ENCODE measurements at places on chromosomes 7 and 10.
A peak's percentile ranks its signal among the peaks of the same experiment; 100 is the strongest.

DNA sequence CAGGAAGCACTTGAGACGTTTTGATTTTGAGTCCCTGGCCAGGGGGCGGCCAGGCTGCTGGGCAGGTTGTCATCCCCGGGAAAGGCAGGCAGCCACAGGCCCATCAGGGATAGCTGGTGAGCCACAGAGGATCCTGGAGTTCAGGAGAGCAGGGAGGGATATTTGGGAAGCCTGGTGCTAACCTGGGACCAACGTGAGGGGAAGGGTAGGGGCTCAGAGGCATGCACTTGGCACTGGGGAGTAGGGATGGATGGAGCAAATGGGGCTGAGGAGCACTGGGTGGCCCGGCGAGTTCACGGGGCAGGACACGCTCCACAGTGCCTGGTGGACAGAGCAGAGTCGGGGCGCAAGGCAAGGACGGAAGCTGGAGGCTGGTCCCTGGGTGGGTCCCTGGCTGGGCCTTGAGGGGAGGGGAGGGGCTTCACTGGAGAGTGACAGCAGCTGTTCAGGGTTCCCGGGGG lies 30.2 kb downstream of the LRRC27 start:
- DNase-seq, result no peak

DNA sequence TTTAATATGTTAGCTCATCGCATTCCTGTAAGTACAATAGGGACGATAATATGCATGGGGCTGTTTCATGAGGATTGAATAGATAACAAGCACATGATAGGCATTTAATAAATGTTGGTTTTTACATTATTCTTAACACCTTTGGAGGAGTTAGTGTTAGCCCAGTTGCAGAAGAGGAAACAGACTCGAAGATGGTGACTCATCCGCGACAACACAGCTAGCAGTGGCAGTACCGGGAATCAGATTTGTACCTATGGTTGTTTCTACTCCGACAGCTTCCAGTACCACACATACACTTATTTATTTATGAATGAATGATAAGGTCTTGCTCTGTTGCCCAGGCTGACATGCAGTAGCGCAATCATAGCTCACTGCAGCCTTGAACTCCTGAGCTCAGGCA lies 2.9 kb downstream of the LRMDA start:
- no peak for DNase-seq

- no peak for DNase-seq
These were observed 80.5 kb upstream of the FZD8 start for GRCh38 chr10:35722636-35723035.

GRCh38 chr10:131947631-131948347 lies 33.9 kb downstream of the BNIP3 start:
- peak; percentile 83 for DNase-seq

GRCh38 chr7:158324397-158325360 lies 262.9 kb downstream of the PTPRN2 start:
- DNase-seq, result no peak

DNA sequence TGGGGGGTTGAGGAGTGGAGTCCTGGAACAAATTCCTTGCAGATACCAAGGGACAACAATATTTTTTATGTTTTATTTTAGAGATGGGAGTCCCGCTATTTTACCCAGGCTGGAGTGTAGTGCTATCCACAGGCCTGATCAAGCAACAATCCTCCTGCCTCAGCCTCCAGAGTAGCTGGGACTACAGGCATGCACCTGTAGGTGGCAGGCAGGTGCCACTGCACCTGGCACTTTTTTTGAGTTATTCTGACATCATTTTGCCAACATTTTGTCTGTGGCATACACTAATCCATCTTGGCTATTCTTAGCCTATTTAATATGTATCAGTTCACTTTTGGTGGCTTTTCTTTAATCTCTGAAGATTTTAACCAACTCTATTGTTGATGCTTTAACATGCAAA lies 317.8 kb upstream of the MTPN start:
- DNase-seq, result no peak

- DNase-seq, result peak; percentile 4
These were observed 188.3 kb upstream of the STK17A start for GRCh38 chr7:43394441-43395130.

- no peak for DNase-seq
These were observed 17.0 kb downstream of the PTPRN2 start for GRCh38 chr7:158570449-158571170.

GRCh38 chr7:34425194-34425593 lies 232.8 kb upstream of the NPSR1 start:
- DNase-seq, result no peak

- DNase-seq, result peak; percentile 67
These were observed 95.2 kb upstream of the GNA12 start for GRCh38 chr7:2939193-2939885.

- no peak for DNase-seq
These were observed 10.3 kb upstream of the KCNK18 start for GRCh38 chr10:117186832-117187615.

- no peak for DNase-seq
These were observed 68.5 kb downstream of the MAP3K8 start for GRCh38 chr10:30502266-30503060.

GRCh38 chr7:29408841-29409243 lies 154.8 kb upstream of the PRR15 start:
- peak; percentile 75 for DNase-seq
